ENCODE measurements at places on chromosomes 6 and 20.

GRCh38 chr6:148392671-148393070 lies 50.0 kb downstream of the SASH1 start:
- no peak for DNase-seq

- DNase-seq = no peak
These were observed 73.3 kb upstream of the NXT1 start for GRCh38 chr20:23277316-23277715.

DNA sequence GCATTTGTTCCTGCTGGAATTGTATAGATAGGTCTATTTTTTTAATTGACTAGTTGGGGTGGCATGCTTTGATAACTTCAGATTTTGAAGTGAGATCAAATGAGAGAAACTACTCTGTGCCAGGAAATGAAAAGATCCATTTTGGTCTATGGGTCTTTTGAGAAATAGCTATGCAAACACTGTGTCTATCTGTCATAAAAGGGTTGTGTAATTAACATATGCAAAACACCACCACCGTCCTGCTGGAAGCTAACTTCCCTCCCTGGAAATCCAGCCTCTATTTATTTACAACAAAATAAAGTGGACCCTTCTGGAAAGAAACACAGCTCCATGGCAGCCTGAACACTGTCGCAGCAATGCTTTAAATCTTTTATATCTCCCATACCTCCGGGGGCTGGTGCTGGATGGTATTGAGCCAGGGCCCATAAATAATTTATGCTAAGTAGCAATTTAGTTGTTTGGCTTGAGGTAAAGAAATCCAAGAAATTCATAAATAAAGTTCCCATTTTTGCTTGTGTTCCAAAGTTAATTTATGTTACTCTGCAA lies 244.2 kb upstream of the POU3F2 start:
- DNase-seq = no peak

- DNase-seq = no peak
These were observed 177.9 kb downstream of the COL9A1 start for GRCh38 chr6:70124882-70125545.
